Stimulated activated CD8-positive, alpha-beta memory T cell treated with anti-CD3 and anti-CD28 coated beads, Interleukin-7, amount 100 ng/mL, for 4 hours (primary cell): ENCODE measurements at places on chromosomes 4 and X.

DNA sequence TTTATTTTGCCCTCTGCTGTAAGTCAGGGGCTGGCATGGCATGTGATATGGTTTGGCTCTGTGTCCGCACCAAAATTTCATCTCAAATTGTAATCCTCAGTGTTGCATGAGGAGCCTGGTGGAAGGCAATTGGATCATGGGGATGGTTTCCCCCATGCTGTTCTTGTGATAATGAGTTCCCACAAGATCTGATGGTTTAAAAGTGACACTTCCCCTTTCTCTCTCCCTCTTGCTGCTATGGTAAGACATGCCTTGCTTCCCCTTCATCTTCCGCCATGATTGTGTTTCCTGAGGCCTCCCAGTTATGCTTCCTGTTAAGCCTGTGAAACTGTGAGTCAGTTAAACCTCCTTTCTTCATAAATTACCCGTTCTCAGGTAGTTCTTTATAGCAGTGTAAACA, 72.0 kb upstream of the MSX1 start:
- DNase-seq, result no peak

GRCh38 chr4:56742080-56742871, 61.2 kb upstream of the HOPX start:
- no peak for DNase-seq

- DNase-seq, result no peak
Measured at GRCh38 chrX:40120838-40121580, 23.3 kb upstream of the BCOR start.

GRCh38 chr4:173280998-173281397, 53.2 kb downstream of the HMGB2 start:
- DNase-seq, result no peak

GRCh38 chrX:115560978-115561604, at the start of gene PLS3:
PLS3 (plus strand) TSS chrX:115561174; CDS start chrX:115610251, 49,077 bp downstream.
- no peak for DNase-seq

- no peak for DNase-seq
Measured at GRCh38 chr4:89661173-89661899, 175.6 kb downstream of the SNCA start.

GRCh38 chr4:176320976-176321361, 1.2 kb downstream of the SPCS3 start:
- DNase-seq, result no peak

- DNase-seq, result no peak
Measured at GRCh38 chrX:98207947-98208346, 1324.2 kb downstream of the RPA4 start.

GRCh38 chrX:154526901-154527675, 11.1 kb upstream of the FAM3A start:
- DNase-seq, result peak; percentile 31

DNA sequence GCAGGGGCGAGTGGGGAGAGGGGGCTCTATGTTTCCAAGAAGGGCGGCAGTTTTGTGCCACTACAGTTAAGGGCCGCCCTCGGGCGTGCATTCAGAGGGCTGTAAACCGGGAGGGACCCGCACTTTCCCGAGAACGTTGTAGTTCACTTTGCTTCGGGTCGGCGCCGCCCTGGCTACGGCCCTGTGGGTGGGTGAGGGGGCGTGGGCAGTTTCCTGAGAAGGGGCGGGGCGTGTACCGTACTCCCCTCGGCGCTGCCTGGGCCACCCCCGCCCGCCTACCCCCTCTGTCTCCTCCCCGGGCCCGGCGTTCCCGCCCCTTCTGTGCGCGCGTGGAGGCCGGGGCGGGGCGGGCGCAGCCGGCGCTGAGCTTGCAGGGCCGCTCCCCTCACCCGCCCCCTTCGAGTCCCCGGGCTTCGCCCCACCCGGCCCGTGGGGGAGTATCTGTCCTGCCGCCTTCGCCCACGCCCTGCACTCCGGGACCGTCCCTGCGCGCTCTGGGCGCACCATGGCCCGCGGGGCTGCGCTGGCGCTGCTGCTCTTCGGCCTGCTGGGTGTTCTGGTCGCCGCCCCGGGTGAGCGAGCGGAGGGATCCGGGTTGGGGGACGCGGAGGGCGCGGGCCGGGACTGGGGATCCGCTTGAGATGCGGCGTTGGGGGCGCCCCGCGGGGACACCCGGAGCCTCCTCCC, at the start of gene CD99:
Gene CD99 (plus strand): TSS at position 440 of the 687 bp plus-strand sequence. CDS start 66 bp downstream, at position 506.
- DNase-seq, result peak; percentile 97

- DNase-seq, result no peak
Measured at GRCh38 chrX:10177601-10178000, 20.8 kb downstream of the CLCN4 start.

DNA sequence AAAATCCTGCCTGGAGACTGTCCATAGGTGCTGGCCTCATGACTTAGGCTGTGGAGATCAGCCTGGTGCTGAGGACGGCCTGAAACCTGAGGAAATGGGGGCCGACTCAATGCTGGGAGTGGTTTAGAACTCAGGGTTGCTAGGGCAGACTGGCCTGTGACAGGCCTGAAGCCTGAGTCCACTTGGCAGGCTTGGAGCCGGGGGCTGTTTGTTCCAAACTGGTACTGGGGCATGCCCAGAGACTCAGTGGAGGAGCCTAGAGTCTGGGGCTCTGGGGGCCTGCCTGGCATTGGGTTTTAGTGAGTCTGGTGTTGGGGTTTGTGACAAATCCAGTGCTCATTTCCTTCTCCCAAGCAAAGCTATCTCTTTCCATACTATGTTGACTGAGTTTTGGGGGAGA, 489.7 kb upstream of the CNKSR2 start:
- no peak for DNase-seq

GRCh38 chr4:94911106-94911505, 153.4 kb downstream of the BMPR1B start:
- DNase-seq, result no peak
